ENCODE measurements at places on chromosomes 5 and 9. TPM values are rescaled to one million over a fixed set of nuclear protein-coding genes. Genes with fewer than 3 reads are reported as not detected.
A peak's percentile ranks its signal among the peaks of the same experiment; 100 is the strongest.

Gene PDLIM4
- 50.3 TPM for total RNA-seq

Gene NUTM2G
- total RNA-seq = not detected

Gene PCDHB14
- 3.6 TPM for total RNA-seq

Gene DPYSL3
- 121 TPM for total RNA-seq

DNA sequence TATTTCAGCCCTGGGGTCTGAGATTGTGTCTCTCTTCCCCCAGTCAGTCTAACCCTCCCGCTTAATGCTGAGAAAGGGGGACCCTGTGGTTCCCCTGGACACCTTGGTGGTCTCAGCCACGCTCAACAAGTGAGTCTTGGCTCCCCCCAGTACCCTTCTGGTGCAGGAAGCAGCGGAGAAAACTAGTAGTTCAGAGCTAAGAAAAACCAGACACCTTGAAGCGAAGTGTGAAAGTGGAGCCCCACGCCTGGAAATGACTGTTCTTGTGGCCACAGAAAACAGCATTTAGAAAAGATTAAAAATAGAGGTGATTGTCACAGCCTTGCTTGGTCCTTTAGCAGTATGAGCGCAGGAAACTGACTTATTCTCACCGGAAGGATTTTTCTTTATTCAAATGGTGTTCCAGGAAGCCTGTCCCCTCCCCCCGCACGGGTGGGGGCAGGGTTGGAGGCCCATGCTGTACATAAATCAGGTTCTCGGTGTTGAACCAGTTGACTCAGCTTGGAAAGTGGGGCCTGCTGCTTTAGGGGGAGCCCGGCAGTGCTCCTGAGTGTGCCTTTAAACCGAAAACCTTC is 8.1 kb downstream of the ARPC5L start:
- H3K27me3 ChIP-seq = no peaks in the 10 kb centered on the region
- DNase-seq = no peak
- H3K4me3 ChIP-seq = peak overlapping the region; percentile 91
- H3K4me1 ChIP-seq = peaks cover 13% of the 10 kb centered on the region
- H3K27ac ChIP-seq = peak overlapping the region; percentile 94

- peak overlapping the region; percentile 62 for H3K27ac ChIP-seq
- H3K36me3 ChIP-seq = no peaks in the 10 kb centered on the region
- H3K4me3 ChIP-seq = no peak overlapping the region
- peaks cover 15% of the 10 kb centered on the region for H3K4me1 ChIP-seq
These were observed 257.4 kb downstream of the ENC1 start for GRCh38 chr5:74382987-74383593.

GRCh38 chr9:130343445-130343918 is 77.9 kb downstream of the HMCN2 start:
- H3K4me3 ChIP-seq = no peak overlapping the region
- H3K4me1 ChIP-seq = no peaks in the 10 kb centered on the region
- H3K27me3 ChIP-seq = no peaks in the 10 kb centered on the region
- H3K27ac ChIP-seq = no peak overlapping the region
- no peaks in the 10 kb centered on the region for H3K36me3 ChIP-seq

- H3K27ac ChIP-seq = no peak overlapping the region
- no peaks in the 10 kb centered on the region for H3K4me1 ChIP-seq
These were observed 66.1 kb downstream of the HAPLN1 start for GRCh38 chr5:83654427-83654994.

DNA sequence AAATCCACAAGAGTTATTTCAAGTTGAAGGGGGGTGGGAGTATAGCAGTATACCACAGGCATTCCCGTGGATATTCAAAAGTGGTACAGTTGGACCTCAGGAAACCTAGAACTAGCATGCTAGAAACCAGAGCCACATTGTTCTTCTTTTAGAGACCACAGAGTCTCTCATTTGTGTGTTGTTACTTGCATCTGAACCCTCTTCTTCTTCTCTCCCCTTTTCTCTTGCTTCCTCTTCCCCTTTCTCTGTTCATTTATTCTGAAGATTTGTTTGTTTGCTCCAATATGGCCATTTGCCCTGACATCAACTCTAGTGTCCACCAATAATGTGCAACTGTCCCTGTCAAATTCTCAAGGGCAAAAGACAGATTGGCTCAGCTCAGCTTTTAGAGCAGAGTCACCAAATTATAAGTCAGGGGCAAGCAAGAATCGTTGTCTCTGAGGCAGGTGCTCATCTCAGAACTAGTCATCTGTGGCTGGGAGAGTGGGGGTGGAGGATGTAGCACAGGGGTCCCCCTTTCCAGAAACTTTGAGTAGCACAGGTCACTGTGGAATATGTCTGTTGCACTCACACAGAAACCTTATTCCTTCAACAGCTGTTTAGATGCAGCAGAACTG is 321.1 kb downstream of the ARRDC3 start:
- no peak overlapping the region for H3K4me3 ChIP-seq
- H3K36me3 ChIP-seq = no peaks in the 10 kb centered on the region
- H3K4me1 ChIP-seq = no peaks in the 10 kb centered on the region
- H3K27ac ChIP-seq = no peak overlapping the region
- H3K27me3 ChIP-seq = no peaks in the 10 kb centered on the region

- H3K4me3 ChIP-seq = peak overlapping the region; percentile 70
- H3K27me3 ChIP-seq = no peaks in the 10 kb centered on the region
- no peaks in the 10 kb centered on the region for H3K4me1 ChIP-seq
- H3K36me3 ChIP-seq = no peaks in the 10 kb centered on the region
These were observed 1.1 kb upstream of the GNA14 start for GRCh38 chr9:77649109-77649812.

- no peaks in the 10 kb centered on the region for H3K4me1 ChIP-seq
- DNase-seq = no peak
- no peaks in the 10 kb centered on the region for H3K27me3 ChIP-seq
- H3K36me3 ChIP-seq = no peaks in the 10 kb centered on the region
These were observed 4.1 kb upstream of the TOR1A start for GRCh38 chr9:129828051-129828450.

GRCh38 chr5:174359071-174359470 is 313.6 kb downstream of the NSG2 start:
- no peak overlapping the region for H3K4me3 ChIP-seq
